Smooth muscle cell of the umbilical artery (primary cell): ENCODE measurements at places on chromosomes 6 and 20. TPM values are rescaled to one million over a fixed set of nuclear protein-coding genes. Genes with fewer than 3 reads are reported as not detected.

The PHACTR3 gene
- not detected in 2 replicates for total RNA-seq

The MUCL3 gene
- not detected in 2 replicates for total RNA-seq

The DEK gene
- 58.2 and 66.3 TPM in 2 replicates for total RNA-seq

The PPIL6 gene
- total RNA-seq = 2.9 and 4.5 TPM in 2 replicates

The JPH2 gene
- 2.0 and 10.4 TPM in 2 replicates for total RNA-seq

The HRH3 gene
- not detected in 2 replicates for total RNA-seq

The SUMO4 gene
- total RNA-seq = 2.1 and 3.2 TPM in 2 replicates

The CAGE1 gene
- total RNA-seq = under 0.01 TPM in 1 of 2 replicates, not detected in the other
